ENCODE measurements at places on chromosomes 1 and 21.

- no peak for DNase-seq
These were observed 28.5 kb downstream of the WNT4 start for GRCh38 chr1:22114083-22115012.

- peak; percentile 43 for DNase-seq
These were observed 93.4 kb upstream of the CSF3R start for GRCh38 chr1:36576118-36576517.

DNA sequence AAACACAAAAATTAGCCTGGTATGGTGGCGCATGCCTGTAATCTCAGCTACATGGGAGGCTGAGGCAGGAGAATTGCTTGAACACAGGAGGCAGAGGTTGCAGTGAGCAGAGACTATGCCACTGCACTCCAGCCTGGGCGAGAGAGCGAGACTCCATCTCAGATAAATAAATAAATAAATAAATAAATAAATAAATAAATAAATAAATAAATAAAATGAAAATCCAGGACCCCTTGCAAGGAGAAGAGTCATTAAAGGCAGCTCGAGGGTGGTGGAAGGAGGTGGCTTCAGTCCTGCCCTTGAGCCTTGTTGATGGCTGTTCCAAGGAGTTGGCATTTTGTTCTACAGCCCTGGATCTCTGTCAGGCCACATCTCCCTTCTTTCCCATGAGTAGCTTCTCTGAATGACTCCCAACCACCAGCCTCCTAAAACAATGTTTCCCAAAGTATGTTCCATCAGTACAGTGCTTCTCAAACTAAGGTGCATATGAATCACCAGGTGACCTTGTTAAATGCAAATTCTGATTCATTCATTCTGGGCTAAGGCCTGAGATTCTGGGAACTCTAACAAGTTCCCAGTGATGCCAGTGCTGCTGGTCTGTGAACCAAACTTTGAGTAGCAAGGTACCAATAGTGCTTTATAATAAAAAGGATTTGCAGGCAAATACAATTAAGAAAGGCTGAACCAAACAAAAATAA is 99.0 kb downstream of the KCNN3 start:
- no peak for DNase-seq

DNA sequence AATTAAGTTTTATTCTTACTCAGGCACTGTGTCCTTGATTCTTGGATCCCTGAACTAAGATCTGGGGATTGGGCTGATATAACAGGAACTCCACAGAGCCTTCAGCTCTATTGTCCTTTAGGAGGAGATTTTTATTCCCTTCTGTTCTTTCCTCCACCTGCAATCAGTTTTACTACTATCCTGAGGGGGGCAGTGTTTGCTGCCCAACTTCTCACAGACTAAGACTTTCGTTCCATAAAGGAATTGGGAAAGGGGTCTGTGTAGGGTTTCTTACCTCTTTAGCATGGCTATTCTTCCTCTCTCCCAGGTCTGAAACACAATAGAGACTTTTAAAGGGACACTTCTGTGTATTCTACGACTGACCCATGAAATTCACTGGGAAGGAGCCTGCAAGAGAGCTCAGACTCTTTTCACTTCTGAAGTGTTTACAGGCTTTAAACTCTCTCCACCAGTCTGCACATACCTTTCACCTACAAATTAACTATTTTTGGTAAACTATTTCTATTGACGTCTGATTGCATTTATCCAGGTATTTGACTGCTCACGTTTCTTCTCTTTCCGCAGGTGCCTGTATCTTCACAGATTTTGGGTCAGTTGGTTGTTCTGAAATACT is 103.3 kb upstream of the DEPDC1 start:
- DNase-seq = peak; percentile 13

- DNase-seq = no peak
These were observed 41.9 kb downstream of the TRIM11 start for GRCh38 chr1:228364706-228365213.

DNA sequence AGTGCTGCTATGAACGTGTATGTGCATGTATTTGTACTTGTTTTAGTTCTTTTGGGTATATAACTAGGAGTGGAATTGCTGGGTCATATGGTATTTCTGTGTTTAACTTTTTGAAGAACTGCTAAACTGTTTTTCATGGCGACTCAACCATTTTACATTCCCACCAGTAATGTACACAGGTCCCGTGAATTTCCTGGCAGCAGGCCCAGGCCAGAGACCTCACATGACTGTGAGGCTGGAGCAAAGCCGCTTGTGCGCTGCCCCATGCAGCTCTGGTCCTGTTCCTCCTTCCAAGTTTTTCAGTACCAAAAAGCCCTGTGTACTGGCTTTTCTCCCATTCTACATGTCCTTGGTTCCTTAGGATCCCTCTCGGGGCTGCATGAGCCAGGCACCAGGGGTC is 29.6 kb downstream of the ACOT11 start:
- no peak for DNase-seq

DNA sequence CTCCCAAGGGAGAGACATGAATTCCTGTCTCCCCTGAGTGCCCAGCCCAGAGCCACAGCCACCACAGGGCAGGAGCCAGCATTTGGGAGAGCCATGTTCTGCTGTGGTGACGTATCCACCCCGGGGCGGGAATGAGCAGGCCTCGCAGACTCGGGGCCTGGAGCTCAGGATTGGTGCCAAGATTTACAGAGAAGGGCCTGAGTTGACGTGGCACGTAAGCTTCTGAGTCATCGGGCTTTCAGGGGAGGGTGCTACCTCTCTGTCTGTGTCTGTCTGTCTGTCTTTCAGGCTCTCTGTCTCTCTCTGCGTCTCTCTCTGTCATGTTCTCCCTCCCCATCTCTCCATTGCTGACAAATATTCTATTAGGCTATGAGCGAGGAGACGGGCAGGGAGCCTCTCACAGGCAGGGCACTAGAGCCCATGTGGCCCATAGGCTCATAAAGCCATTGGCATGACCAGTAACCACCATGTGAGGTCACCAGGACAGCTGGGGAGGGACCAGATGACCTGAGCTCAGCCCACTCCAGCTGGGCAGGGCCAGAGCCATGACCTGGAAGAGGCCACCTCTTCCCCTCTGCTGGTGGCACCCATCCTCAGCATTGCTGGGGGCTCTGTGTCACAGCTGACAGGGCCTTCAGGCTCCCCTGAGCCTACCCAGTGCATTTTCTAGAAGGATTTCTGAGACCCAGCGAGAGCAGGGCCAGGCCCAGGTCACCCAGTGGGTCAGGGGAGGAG is 300.0 kb upstream of the VAMP3 start:
- peak; percentile 90 for DNase-seq

DNA sequence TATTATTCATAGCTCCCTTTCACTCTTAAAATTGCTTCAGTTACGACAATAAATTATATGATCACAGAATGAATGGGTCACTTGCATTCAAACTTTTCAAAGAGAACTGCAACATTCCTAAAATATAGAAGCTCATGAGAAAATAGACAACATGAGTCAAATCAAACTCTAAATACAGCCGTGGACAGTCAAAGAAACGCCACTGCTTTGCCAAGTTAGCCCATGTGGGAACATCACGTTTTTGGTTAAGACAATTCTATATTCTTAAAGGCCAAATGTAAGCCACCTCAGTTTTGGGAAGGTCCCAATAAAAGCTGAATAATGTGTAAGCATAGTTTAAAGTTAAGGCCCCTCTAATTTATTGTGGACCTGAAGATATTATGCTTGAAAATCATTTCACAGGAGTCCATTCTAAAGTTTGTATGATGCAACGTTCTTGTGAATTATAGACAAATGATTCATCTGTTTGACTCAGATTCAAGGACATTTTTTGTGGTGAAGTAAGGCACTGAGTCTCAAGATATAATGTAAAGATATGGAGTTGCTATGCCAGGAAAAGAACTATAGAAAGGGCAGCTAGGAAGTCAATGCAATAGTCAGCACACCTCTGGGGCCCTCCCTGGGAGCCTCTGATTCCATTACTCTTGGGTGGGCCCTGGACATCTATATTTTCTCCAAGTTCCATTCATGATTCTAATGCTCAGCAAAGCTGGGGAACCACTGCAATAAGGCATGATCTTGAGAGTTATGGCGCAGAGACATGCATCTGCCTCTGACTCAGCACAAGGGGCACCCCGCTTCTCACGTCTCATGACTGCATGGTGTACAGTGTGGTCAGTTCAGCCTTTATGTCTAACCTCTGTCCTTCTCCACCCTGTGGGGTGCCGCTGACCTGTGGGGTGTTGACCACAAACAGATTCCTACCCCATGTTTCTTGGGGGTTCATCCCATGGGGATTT is 33.9 kb downstream of the ETS2 start:
- DNase-seq = peak; percentile 21

DNA sequence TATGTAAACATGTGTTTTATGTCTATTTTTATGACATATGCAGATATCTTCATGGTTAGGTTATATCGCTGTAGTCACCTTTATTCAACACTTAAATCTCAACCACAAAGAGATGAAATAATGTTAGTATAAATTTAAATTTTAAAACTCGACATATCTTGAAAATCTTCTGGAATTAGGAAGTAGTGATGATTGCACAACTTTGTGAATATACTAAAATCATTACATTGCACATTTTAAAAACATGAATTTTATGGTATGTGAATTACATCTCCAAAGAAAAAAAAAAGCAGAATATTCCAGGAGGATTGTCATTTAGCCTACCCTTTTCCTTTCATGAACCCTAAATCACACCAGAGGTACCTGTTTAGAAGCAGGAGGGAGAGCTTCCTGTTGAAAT is 39.4 kb upstream of the CACYBP start:
- no peak for DNase-seq

DNA sequence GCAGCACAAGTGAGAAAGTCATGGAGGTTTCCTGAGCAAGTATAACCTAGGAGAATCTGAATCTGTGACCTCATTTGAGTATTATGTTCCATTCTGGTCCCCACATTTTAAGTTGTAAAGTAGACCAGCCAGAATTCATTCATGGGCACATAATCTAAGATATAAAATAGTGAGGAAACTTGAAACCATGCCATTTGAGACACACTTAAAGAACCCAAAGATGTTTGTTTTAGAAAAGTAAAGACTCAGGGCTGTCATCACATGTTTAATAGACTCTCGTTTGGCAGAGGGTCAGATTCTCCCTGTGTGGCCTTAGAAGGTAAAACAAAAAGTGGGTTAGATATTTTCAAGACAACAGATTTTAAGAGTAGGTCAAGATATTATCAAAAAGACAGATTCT is 6.4 kb downstream of the SZT2 start:
- DNase-seq = no peak

DNA sequence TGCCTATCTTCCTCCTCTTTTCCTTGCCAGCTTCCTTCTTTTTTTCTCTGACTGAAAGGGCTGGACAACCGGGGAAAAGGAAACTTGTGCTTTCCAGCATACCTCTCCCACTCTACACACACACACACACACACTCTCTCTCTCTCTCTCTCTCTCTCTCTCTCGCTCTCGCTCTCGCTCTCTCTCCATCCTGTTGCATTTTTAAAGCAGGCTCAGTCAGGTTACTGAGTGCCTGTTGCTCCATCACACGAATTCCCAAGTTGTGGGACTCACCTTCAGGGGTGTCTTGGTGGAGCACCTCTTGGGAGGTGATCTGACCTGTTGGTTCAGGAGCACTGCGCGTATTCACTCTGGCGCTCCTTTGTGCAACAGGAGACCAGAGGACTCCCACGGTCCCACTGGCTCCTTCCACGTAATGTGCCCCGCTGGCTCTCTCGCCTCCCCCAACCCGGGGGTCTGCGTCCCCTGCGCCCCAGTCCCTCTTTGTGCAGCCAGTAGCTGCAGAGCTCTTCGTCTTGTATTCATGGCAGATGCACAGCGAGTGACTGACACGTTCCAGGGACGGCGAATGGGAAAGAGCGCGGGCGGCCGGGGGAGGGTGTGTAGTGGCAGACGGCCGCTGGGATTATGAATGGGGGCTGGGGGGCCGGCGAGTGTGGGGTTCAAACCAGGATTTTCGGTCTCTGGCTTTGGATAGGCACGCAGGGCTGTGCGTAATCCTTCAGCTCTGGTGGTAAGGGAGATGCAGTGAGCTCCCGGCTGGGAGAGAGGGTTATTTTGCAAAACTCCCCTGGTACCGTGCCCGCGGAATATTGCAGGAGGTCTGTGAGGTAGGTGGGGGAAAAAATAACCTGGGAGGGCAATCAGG is 660 bp upstream of the PDE4B start:
- no peak for DNase-seq

DNA sequence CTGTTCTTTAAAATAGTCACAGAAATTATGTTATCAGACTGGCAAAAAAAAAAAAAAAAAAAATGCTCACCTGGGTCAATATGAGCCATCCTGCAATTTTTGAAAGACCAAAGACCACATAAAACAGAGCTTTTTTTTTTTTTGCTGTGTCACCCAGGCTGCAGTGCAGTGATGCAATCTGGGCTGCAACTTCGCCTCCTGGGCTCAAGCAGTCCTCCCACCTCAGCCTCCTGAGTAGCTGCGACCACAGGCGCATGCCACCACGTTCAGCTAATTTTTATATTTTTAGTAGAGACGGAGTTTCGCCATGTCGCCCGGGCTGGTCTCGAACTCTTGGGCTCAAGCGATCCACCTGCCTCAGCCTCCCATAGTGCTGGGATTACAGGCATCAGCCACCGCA is 62.8 kb downstream of the RGS13 start:
- DNase-seq = no peak

DNA sequence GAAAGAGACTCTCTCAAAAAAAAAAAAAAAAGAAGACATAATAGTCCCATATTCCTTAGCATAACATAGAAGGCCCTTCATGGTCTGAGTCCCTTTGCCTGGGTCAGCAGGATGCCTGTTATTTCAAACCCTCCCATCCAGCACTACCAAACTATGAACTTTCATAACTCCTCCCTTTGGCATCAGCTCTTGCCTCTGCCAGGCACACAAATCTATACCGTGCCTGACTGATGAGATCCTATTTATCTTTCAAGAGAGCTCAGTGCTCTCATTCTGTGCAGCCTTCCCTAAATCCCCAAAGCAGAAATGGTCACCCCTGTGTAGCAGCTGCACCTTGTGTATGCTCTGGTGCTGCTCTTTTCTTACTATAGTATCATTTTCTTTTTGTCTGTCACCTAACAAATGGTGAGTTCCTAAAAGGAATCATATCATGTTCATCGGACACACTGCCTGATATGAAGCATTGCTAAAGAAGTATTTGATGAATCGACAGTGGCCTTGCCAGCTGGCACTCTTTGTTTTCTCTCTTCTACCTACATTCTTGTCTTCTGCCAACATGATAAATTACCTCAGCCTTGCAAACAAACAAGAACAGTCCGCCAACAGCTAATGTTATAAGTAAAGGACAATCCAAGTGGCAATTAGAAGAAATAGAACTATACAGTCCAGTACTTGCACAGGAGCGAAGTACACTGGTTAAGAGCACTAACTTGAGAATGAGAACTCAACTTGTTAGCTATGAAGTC is 29.9 kb downstream of the FMO4 start:
- DNase-seq = no peak

GRCh38 chr1:67601955-67602354 is 83.0 kb upstream of the GADD45A start:
- no peak for DNase-seq

DNA sequence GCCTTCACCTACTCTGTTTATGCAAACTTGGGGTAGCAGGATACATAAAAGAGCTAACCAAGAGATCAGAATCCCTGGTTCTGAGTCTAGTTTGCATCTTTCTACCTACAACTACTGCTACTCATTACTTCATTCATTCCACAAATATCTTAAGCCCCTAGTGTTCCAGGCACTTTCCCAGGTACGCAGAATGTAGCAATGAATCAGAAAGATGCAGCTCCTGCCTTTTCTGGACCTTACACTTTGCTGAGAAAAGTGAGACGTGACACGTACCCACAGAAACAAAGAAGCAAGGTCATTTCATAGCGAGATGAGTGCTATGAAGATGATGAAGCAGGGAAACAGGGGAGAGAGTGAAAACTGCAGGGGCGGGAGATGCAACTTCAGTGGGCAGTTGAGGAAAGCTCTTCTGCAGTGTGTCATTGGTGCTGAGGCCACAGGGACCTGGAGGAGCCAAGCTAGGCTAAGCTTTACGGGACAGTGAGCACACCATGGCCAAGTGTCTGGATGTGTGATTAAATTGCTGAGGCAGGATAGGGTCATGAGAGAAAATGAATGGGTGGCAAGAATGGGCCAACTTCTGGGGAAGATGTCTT is 167.9 kb downstream of the TNFSF18 start:
- DNase-seq = no peak

Measured in HCT116 (cell line).